ENCODE measurements at places on chromosomes 4 and X.

DNA sequence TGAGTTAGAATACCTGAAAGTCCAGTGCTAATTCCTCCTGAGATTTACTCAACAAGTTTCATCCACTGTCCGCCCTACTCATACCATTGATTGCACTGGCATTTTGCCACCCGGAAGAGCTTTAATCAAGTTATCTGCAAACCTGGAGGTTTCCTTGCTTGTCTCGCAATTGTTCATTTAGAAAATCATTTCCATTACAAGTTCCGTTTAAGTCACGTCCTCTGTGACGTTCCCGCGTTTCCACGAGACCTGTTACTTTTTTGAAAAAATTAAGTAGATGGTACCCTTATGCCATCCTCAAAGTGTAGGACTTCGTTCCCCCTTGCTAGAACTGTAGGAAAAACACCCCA is 761 bp upstream of the FRYL start:
- peak; percentile 37 for DNase-seq

DNA sequence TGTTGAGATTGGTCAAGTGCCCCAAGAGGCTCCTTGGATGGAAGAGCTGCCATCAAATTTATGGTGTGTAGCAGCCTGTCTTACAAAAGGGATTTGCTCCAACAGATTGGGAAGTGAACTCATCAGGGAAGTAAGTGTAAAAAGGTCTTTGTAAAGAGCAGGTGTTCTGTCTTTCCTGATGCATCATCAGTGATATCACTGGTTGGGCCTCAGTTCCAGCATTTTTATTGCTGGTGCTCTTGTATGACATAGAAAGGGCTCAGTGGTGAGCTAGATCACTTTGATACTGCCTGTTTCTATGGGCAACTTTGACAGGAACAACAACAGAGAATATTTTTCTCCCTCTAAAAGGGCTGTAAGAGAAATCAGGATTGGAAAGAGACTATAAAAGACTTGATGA is 8.7 kb upstream of the GABRE start:
- no peak for DNase-seq

DNA sequence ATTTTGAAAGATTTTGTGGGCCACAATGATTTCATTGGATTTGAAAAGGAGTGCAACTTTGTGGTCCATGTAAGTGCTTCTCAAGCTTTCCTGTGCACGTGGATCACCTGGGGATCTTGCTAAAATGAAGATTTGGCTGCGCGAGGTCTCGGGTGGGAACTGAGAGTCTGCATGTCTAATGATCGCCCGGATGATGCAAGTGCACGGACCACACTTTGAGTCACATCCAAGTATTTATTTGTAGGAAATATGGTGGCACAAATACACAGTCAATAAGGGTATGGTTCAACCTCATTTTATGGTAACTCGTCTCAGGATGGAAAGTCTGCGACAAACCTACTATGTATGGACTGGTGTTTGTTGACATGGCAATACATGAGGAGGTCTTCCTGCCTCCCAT is 899 bp downstream of the BMX start:
- no peak for DNase-seq

DNA sequence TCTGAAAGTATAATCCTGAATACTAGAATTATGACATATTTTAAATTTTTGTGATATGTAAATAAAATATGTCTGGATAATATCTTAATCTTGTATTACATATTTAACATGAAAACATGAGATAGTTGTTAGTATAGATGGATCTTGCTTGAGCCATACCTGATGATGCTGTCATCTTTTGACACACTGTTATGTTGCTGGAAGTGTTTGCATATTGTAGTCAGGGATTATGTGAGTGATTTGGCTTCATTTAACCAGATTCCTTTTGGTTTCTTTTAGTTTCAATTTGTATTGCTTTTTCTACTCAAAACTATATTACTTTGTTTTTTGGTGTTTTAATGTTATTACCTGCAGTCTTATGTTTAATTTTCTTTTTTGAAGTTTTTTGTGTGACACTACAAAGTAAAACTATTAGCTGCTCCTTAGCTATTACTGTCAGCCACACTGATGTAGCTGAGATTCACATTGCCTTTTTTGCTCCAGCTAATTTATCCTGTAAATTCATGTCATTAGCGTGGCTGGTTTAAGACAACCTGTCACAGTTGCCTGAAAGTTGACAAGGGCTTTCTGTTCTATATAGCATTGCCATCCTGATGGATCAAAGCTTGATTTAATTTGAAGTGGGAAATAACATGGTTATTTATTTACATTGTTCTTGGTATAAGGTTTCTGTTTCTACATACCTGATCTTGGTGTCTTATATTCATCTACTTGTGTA is 33.7 kb downstream of the METAP1 start:
- no peak for DNase-seq

GRCh38 chrX:56564164-56564885 is 898 bp downstream of the UBQLN2 start:
- peak; percentile 52 for DNase-seq

GRCh38 chr4:94285666-94286065 is 57.0 kb downstream of the HPGDS start:
- no peak for DNase-seq

DNA sequence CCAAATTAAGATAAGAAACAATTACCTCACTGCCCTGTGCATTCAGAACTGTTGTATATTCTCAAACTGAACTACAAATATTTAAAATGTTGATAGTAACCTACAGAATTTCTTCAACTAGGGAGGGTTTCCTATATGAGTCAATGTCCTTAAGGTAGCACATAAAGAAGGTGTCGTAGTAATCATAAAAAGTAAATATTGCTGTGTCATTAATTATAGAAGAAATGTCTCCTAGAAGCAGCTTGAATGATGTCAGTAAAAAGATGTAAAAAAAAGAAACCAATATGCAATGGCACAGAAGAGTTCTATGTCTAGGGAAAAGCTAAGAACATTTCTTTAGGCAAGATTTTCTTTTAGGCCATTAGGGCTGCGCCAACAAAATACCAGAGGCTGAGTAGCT is 559.6 kb upstream of the EPHA5 start:
- DNase-seq, result no peak

GRCh38 chrX:123330229-123330942 is 146.3 kb downstream of the GRIA3 start:
- DNase-seq, result no peak

GRCh38 chrX:139890991-139891700 is 41.7 kb downstream of the ATP11C start:
- DNase-seq, result no peak

DNA sequence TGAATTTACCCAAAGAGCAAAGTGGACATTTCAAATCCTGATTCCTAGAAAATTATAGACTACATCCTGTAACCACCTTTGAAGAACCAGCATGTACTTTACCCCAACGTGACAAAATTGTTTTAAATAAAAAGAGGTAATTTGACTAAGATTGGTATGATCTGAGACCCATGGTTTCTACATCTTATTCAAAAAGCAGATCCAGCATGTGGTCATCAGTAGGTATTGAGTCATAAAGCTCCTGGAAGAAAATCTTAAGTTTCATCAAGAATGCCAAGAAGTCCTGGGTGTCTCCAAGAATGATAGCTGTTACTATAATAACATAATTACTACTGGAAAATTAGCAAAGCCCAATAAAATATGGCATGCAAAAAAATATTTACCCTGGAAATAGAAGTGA is 61.8 kb downstream of the NFKB1 start:
- no peak for DNase-seq

DNA sequence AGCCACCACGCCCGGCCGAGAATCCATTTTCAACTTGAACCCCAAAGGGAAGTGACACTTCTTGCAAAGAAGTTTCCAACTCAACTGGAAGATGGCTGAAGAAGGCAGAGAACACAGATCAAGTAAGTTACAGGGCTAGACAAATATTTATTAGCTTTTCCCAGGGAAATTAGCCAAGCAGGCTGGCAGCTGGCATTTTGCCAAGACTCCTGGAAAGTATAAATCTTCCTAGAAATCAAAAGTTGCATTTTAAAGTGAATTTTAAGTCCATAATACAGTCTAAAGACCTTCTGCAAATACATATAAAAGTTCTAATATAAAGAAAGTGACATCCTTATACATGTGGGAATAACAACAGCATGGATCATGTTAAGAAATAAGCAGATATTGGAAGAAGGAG is 3.4 kb upstream of the MRPL1 start:
- DNase-seq, result no peak

GRCh38 chr4:92265021-92265420 is 38.7 kb upstream of the GRID2 start:
- DNase-seq, result no peak

- no peak for DNase-seq
Measured at GRCh38 chrX:1012678-1013300, 199.7 kb downstream of the CRLF2 start.

GRCh38 chrX:23664496-23664895 is 2.8 kb upstream of the PRDX4 start:
- DNase-seq, result no peak

DNA sequence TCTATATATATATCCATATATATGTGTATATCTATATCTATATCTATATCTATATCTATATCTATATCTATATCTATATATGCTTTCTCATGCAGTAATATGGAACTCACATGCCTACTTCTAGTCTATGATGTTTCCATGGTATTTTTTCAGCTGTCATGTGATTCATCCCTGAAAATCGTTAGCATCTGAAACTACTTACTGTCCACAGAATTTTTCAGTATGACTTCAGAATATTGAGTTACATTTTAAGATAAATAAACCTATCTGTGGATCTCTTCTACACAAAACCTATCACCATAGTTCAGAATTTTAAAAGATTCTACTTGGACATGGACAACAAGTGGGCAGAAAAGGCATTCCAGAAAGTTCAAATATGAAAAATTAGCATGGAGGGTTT is 855.1 kb upstream of the INTU start:
- DNase-seq, result no peak

GRCh38 chr4:101075536-101075935 is 271.8 kb downstream of the PPP3CA start:
- DNase-seq, result no peak

DNA sequence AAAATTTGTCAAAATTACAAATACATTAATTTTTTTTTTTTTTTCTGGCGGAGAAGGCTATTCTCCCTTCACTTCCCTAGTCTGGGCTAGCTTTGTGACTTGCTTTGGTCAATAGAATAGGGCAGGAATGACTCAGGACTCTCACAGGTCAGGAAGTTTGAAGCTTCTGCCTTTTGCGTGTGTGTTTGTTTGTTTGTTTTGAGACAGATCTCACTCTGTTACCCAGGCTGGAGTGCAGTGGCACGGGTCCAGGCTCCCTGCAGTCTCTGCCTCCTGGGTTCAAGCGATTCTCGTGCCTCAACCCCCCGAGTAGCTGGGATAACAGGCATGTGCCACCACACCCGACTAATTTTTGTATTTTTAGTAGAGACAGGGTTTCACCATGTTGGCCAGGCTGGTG is 55.9 kb upstream of the USP9X start:
- no peak for DNase-seq

GRCh38 chrX:39381422-39381821 is 580.2 kb downstream of the MID1IP1 start:
- no peak for DNase-seq

DNA sequence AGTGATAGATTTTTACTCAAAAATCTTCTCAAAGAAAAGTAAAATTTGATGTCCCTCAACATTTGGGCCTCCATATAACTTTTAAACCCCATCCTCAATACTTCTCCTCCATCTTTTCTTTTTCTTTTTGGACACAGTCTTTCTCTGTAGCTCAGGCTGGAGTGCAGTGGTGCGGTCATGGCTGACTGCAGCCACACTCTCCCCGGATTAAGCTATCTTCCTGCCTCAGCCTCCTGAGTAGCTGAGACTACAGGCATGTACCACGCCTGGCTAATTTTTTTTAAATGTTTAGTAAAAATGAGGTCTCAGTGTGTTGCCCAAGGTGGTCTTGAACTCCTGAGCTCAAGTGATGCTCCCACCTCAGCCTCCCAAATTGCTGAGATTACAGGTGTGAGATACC is 33.1 kb downstream of the KDM6A start:
- no peak for DNase-seq

- DNase-seq, result no peak
Measured at GRCh38 chr4:125350470-125351135, 35.8 kb downstream of the FAT4 start.

GRCh38 chrX:11540532-11541377 is 125.0 kb downstream of the ARHGAP6 start:
- no peak for DNase-seq

- no peak for DNase-seq
Measured at GRCh38 chr4:162865102-162865501, 301.6 kb downstream of the NAF1 start.
